Activated T-cell treated with anti-CD3 and anti-CD28 coated beads for 24 hours (primary cell): ENCODE measurements at places on chromosomes 6 and 20.

DNA sequence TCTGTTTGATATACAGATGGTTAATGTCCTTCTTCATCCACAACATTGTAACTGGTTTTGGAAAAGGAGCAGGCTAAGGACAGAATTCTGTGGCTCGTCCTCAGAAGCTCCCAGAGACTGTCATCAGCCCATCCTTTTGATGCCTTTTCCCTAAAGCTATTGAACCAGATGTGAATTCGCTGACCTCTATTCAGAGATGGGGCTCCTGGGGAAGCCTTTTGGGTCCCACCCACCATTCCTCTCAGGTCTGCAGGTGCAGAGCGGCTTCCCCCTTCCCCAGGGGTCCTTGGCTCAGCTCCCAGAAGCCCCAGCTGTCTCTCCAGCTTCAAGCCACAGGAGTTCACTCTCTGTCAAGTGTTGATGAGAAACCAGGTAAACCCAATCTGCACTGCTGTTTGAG, 191.7 kb downstream of the SMOC2 start:
- no peak for DNase-seq

GRCh38 chr6:170253910-170254269, 37.0 kb downstream of the DLL1 start:
- DNase-seq = no peak

GRCh38 chr6:79630380-79630882, 698 bp upstream of the SH3BGRL2 start:
- no peak for DNase-seq

DNA sequence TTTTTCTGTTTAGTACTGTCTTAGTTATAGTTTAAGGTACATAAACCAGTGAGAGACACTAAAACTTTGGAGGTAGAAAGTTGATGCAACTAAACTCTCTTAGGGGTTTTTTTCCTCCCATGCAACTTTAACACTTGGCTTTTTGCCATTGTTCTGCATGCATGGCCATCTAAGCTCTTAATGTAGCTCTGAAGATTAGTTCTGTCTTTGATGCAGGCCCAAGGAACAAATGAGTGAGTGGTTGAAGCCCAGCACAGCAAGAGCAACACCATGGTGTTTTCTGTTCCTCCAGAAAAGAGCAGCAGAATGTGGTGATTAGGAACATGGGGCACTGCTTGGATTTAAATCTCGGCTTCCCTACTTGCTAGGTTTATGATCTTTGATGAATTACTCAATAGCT, 89.3 kb downstream of the L3MBTL3 start:
- DNase-seq = no peak

- DNase-seq = no peak
Measured at GRCh38 chr6:13241364-13241763, 87.0 kb downstream of the TBC1D7 start.
